Fibroblast of villous mesenchyme (primary cell): ENCODE measurements at places on chromosomes 6 and 20.

- peak; percentile 76 for DNase-seq
Observed at GRCh38 chr20:10508060-10508459, 73.0 kb downstream of the SLX4IP start.

DNA sequence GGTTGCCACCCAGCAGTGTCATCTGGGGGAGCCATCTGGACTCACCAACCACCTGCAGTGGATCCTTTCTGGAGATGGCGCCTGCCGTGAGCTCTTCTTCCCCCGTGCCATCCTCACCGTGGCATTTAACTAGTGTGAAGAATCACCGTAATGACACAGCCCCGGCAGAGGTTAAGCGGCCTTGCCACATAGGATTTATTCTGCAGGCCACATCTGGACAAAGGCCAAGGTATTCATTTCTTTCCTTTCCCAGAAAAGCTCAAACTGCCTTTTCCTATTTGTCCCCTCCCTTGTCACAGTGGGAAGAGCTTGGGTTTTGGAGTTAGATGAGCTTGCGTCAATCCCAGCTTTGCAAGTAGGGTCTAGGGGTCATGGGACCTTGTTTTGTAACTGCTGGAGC, 88.4 kb downstream of the PXDC1 start:
- DNase-seq, result no peak

DNA sequence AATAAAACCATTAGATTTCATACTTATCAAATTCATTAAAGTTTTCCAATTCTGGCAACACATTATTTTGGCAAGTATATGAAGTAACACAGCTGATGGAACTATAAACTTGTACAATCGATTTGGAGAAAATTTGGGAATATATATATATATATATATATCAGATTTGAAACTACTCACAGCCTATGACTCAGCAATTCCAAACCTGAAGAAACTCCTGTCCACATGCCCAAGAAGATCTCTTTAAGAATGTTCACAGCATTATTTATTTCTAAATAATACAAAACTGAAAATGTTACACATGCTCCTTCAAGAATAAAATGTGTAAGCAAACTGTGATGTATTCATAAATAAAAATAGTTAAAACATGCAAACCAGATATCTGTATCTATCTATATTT, 270.1 kb downstream of the TFAP2A start:
- no peak for DNase-seq

- DNase-seq, result no peak
Observed at GRCh38 chr20:62653373-62653772, 11.1 kb downstream of the SLCO4A1 start.

DNA sequence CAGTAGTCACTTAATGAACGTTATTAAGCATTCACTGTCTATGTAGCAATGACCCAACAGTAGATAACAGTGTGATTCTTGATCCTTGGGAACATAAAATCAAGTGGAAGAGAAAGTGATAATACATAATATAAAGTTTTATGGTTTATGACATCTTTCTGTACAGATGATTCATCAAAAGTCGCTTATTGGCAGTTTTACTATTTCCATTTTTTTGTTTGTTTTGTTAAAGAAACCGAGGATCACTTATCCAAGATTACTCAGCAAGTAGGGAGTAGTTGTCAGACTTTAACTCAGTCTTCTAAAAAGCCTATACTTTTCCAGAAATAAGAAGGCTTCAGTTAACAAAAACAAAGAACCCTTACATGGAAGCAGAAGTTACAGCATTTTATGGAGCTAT, 260.8 kb downstream of the ZFAND3 start:
- DNase-seq, result peak; percentile 30

GRCh38 chr20:48592107-48592940, 235.5 kb downstream of the PREX1 start:
- no peak for DNase-seq

GRCh38 chr6:2741756-2742155, 9.0 kb downstream of the MYLK4 start:
- DNase-seq, result no peak
